ENCODE measurements at places on chromosomes 5 and 9.

DNA sequence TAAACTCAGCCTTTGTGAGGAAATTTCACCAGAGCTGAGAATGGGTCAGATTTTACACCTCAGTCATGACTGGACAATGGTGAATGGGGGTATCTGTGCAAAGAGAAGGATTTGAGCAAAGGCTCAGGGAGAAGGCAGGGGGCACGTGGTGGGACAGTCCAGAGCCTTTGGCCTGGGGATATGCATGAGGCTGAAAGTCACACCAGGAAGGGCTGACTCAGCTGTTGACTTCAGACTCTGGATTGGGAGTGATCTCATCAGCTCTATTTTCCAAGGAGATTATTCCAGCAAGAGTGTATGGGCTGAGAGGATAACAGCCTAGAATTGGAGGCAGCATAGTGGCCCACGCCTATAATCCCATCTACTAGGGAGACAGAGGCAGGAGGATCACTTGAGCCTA, 53.6 kb downstream of the SAXO1 start:
- DNase-seq: no peak

GRCh38 chr9:131303381-131304321, 14.1 kb downstream of the PLPP7 start:
- DNase-seq: no peak

- no peak for DNase-seq
These were observed 54.1 kb downstream of the TRIM32 start for GRCh38 chr9:116741086-116741740.

DNA sequence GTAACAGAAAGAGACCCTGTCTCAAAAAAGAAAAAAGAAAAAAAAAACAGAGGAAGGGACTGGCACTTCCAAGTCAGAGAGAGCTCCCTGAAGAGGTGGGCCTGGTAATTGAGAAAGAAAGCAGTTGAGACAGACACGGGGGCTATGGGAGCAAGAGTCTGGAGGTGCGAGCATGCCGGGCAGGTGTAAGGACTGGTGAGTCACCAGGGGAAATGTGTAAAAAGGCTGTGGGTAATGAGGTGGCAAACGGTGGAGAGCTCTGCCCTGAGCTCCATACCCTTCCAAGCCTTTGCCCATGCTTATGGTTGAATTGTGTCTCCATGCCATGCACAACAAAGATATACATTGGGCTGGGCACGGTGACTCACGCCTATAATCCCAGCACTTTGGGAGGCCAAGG, 18.0 kb upstream of the JADE2 start:
- DNase-seq: no peak

- no peak for DNase-seq
These were observed 77.8 kb upstream of the SHB start for GRCh38 chr9:38146844-38147243.

- DNase-seq: no peak
These were observed 65.6 kb downstream of the COL5A1 start for GRCh38 chr9:134707031-134707680.

DNA sequence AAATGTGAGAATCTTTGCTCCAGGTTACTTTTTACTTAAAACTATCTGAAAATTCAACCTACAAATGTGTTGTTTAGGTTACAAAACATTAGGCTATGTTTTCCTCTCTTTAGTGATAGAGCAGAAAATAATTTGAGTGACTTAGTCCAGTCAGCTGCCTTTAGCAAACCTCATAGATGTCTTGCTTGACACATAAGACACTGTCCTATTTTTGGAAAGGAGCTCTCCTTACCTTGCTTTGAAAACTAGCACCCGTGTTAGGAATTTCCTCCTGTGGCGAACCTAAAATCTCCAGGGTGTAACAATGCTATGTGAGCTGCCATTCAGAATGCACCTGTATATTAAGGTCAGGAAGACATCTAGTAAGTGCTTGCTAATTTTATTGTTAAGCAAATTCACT, 221.2 kb upstream of the CD180 start:
- DNase-seq: no peak

DNA sequence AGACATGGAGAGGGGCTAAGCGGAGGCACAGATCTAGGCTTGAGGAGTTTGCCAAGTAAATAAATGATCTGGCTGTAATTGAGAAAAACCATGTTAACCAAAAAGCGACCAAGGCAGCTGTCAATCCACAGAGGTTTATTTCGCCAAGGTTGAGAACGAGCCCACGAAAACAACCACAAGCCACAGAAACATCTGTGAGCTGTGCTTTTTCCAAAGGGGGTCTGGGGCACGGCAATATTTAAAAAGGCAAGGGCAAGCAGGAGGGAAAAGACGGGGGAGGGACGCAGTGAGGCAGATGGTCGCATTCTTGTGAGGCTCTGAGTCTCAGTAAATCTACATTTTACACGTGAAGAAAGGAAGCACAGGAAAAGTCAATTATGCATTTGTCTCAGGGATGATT, 25.4 kb downstream of the CCT5 start:
- no peak for DNase-seq

DNA sequence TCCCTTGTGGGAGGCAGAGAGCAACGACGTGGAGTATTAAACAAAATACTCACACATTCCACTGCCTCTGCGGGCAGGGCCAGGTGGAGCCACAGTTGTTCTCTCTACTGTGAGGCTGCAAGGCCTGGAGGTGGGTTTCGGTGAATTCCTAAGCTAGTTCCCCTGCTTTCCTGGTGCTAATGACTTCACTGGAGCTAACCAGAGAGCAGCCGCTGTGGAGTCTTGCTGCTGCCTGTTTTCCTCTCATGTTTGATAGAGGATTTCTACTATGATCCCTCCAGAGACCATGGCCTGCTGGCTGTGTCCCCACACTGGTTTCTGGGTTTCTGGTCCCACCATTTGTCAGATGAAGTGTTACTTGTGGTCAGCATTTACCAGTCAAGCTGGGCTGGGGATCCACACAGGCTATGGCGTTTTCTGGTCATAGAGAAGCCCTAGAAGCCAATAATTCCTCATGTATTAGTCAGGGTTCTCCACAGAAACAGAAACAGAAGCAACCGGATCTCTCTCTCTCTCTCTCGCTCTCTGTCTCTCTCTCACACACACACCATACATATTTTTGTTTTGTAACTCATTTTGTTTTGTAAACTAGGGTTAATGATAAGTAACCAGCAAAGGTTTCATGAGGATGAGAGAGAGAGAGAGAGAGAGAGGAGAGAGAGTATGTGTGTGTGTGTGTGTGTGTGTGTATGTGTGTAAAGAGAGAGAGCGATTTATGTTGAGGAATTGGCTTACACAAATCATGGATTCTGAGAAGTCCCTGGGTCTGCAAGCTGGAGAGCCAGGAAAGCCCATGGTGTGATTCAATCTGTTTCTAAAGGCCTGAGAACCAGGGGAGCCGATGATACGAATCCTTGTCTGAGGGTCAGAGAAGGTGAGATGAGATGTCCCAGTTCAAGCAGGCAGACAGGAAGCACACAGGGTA, 403.0 kb downstream of the GADD45G start:
- DNase-seq: no peak

DNA sequence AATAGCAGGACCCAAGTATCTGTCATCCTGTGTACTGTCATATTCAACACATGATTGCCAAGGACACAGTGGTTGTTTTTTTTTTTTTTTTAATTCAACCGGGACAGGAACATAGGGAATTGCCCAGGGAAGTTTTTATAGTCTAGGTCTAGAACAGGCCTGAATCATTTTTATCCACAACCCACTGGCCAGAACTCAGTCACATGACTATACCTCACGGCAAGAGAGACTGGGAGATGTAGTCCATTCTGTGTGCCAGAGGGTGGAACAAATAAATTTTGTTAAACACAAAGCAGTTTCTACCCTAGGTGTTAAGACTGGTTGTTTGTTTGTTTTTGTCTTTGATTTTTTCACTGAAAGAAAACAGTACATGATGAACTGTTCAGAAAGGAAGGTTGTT, 105.8 kb upstream of the SMARCA2 start:
- DNase-seq: no peak

DNA sequence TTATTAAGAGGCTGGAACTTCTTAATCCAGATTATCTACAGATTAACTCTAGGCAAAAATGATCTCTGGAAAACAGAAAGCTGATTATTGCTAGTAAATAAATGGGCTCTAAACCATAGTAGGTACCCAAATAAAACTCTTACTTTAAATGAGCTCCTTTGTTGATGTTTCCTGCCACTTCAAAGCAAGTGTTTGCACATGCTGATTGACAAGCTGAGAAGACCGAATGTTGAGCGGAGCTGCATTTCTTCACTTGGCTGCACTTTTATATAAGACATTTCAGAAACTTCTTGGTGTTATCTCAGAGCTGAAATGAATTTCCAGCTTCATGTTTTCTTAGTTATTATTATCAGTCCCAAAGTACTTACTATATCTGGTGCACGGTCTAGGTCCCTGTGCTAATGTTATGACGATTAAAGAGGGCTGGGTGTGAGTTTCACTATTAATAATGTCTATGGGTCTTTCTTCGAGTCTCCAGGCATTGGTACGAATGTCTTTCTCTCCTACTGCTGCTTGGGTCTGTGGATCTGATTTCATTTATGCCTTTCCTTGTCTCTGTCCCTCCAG, 58.6 kb upstream of the CTXN3 start:
- DNase-seq: no peak

GRCh38 chr5:78903861-78904260, 81.2 kb downstream of the ARSB start:
- DNase-seq: no peak

DNA sequence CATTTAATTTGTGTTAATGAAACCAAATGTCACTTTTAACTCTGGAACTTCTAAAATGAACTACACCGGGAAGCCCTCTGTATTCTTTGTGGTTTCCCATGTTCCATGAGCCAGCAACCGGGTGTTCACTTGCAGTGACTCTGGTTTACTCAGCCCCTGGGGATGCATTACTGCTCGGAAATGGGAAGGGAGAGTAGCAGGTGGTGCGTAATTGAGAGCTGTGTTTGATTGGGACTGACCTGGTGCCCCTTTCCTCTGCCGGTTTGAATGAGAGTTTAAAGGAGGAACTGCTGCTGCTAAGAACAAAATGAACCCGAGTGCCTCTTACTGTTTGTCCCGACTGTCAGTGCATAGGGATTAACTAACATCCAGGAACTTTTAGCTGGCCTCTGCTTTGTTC, 100.1 kb upstream of the DHFR start:
- no peak for DNase-seq

DNA sequence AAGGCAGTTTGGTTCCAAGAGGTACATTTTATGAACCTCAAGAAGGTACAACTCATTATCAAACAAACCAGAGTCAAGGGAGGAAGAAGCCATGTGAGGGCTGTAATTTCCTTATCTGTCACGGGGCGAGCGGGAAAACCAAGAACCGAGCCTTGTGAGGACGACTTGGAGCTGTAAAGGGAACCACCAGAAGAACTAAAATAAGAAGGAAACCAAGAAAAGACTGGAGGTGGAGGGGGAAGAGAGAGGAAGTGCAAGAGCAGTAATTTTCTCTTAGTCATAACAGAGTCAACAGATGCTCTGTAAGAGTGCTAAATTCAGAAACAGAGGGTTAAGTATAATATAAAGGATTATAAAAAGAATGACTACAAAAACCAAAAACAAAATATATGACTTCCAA, 127.1 kb downstream of the DIRAS2 start:
- DNase-seq: no peak

GRCh38 chr9:98101416-98101815, 17.6 kb downstream of the TRIM14 start:
- DNase-seq: no peak

GRCh38 chr5:164650427-164650826, 1145.0 kb downstream of the MAT2B start:
- no peak for DNase-seq

GRCh38 chr9:114887963-114888362, 42.4 kb downstream of the TNFSF8 start:
- no peak for DNase-seq

GRCh38 chr5:55933377-55934114, 61.2 kb downstream of the IL6ST start:
- no peak for DNase-seq

DNA sequence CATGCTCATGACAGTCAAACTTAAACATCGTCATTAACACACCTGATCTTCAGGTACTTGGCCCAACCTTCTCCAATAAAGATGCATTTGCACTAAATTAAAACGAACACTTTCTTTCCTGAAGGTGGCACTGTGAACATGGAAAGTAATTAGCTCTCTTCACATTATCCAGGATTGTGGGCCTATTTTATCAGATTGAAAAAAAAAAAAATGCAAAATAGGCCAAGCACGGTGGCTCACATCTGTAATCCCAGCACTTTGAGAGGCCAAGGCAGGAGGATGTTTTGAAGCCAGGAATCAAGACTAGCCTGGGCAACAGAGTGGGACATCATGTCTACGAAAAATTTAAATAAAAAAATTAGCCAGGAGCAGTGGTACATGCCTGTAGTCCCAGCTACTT, 14.4 kb upstream of the CDC20B start:
- no peak for DNase-seq

DNA sequence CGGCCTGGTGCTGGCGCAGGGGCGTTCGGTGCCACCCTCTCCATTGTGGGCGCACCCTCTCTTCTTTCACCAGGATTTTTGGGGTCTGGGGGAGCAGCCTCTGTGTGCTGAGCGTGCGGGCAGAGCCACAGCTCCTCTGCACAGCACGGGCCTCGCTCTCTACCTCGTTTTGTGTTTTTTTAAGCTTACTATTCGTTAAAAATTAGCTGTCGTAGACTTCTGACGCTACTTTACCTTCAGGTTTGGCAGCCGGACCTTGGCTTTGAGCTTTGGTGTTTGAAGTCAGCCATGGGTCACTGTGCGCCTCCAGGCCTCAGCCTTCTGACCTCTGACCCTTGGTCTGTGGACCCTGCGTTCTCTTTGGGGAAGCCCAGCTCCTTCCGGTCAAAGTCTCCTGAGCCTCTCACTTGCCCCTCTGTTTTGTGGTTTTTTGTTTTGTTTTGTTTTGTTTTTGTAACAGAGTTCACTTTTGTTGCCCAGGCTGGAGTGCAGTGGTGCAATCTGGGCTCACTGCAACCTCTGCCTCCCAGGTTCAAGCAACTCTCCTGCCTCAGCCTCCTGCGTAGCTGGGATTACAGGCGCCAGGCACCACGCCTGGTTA, 88.2 kb upstream of the CACNA1B start:
- DNase-seq: no peak

DNA sequence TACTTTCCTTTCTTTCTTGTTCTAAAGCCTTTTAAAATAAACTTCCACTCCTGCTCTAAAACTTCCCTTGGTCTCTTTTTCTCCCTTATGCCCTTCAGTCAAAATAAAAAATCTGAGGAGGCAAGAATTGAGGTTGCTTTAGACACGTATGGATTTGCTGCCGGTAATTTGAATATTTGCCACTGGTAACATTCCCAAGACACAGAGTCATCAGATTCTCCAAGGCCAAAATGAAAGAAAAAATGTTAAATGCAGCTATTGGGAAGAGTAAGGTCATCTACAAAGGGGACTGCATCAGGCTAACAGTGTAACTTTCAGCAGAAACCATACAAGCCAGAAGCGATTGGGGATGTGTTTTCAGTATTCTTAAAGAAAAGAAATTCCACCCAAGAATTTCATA, 311.1 kb downstream of the CDH18 start:
- DNase-seq: no peak

DNA sequence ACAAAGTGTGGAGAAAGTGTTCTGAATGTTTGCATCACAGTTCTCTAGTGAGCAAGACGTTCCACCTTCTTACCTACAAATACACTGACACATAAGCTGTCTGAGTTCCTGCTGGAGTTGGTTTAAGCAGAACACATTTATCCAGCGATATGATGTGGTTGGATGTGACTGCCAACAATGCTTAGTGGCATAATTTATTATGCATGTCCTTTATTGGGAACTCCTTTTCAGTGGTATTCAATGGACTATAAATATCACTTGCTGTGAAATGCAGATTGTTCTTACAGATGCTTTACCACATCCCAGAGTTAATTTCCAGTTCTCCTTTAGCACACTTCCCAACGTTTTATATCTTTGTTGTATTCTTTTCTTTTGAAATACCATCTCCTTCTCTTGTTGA, 222.2 kb downstream of the LURAP1L start:
- DNase-seq: no peak

- DNase-seq: no peak
These were observed 134.0 kb downstream of the MED10 start for GRCh38 chr5:6244339-6244714.

Data from stimulated activated CD4-positive, alpha-beta T cell treated with anti-CD3 and anti-CD28 coated beads, TNF-alpha, amount 100 ng/mL, for 4 hours (primary cell).